ENCODE measurements at places on chromosomes 2 and 18. TPM values are rescaled to one million over a fixed set of nuclear protein-coding genes. Genes with fewer than 3 reads are reported as not detected.

Gene C1QL2
- not detected for polyA plus RNA-seq

Gene KIF3C
- 0.81 TPM for polyA plus RNA-seq

Gene STK39
- polyA plus RNA-seq, result 41.0 TPM

Gene CCBE1
- polyA plus RNA-seq, result 1.3 TPM

Gene SNED1
- 0.45 TPM for polyA plus RNA-seq

Gene CFAP210
- not detected for polyA plus RNA-seq

Gene ZNF396
- 2.8 TPM for polyA plus RNA-seq

Gene ATAD2B
- 7.8 TPM for polyA plus RNA-seq

Gene MAP3K20
- 21.9 TPM for polyA plus RNA-seq

Gene PHLPP1
- polyA plus RNA-seq, result 5.4 TPM

Gene SCN9A
- 1.7 TPM for polyA plus RNA-seq

Gene PPP3R1
- polyA plus RNA-seq, result 41.9 TPM

Gene RBMS1
- polyA plus RNA-seq, result 2.0 TPM

Gene TNFAIP6
- 0.67 TPM for polyA plus RNA-seq

Gene SEMA4F
- polyA plus RNA-seq, result 0.27 TPM

Gene MC5R
- not detected for polyA plus RNA-seq

Gene GKN2
- polyA plus RNA-seq, result not detected

Gene TEX44
- not detected for polyA plus RNA-seq

Gene SLC9A4
- 0.07 TPM for polyA plus RNA-seq

Gene TMEM198
- 9.6 TPM for polyA plus RNA-seq

Gene FTCDNL1
- 5.6 TPM for polyA plus RNA-seq

Gene RBM45
- 10.6 TPM for polyA plus RNA-seq

Gene ALK
- polyA plus RNA-seq, result not detected

Gene RAX
- not detected for polyA plus RNA-seq

Gene KLHL41
- polyA plus RNA-seq, result 2.7 TPM

Gene C2orf15
- 5.6 TPM for polyA plus RNA-seq

Gene TXNDC2
- polyA plus RNA-seq, result 0.03 TPM

Gene VWA3B
- 0.51 TPM for polyA plus RNA-seq

Gene CACNB4
- polyA plus RNA-seq, result 1.3 TPM

Gene GATA6
- polyA plus RNA-seq, result 109 TPM

Gene SCYGR4
- not detected for polyA plus RNA-seq

Gene RUFY4
- polyA plus RNA-seq, result 0.22 TPM

Gene STAT4
- 1.0 TPM for polyA plus RNA-seq

Gene RAB6C
- not detected for polyA plus RNA-seq

Gene FOXD4L1
- not detected for polyA plus RNA-seq

Gene GCKR
- 2.4 TPM for polyA plus RNA-seq

Gene TSPYL6
- polyA plus RNA-seq, result not detected

Gene SFTPB
- polyA plus RNA-seq, result 34.9 TPM

Gene NEB
- polyA plus RNA-seq, result 16.1 TPM

Gene PPP1R1C
- 2.4 TPM for polyA plus RNA-seq

Gene LRRC30
- not detected for polyA plus RNA-seq

Gene TGFA
- polyA plus RNA-seq, result 8.9 TPM

Gene VIT
- 0.28 TPM for polyA plus RNA-seq

Gene GALNT13
- polyA plus RNA-seq, result 4.7 TPM

Gene CAVIN2
- 0.89 TPM for polyA plus RNA-seq

Data from small intestine (tissue), 16 donors.